ENCODE measurements at places on chromosomes 12 and 14. TPM values are rescaled to one million over a fixed set of nuclear protein-coding genes. Genes with fewer than 3 reads are reported as not detected.

The DNAJC22 gene
- 7.8 TPM for polyA plus RNA-seq

The CMTM5 gene
- 1.2 TPM for polyA plus RNA-seq

The ISM2 gene
- polyA plus RNA-seq: 0.45 TPM

The NUDT14 gene
- polyA plus RNA-seq: 32.4 TPM

The PPP1R1A gene
- 0.92 TPM for polyA plus RNA-seq

The CISTR gene
- polyA plus RNA-seq: not detected

The MYF5 gene
- not detected for polyA plus RNA-seq

The LMNTD1 gene
- polyA plus RNA-seq: not detected

DNA sequence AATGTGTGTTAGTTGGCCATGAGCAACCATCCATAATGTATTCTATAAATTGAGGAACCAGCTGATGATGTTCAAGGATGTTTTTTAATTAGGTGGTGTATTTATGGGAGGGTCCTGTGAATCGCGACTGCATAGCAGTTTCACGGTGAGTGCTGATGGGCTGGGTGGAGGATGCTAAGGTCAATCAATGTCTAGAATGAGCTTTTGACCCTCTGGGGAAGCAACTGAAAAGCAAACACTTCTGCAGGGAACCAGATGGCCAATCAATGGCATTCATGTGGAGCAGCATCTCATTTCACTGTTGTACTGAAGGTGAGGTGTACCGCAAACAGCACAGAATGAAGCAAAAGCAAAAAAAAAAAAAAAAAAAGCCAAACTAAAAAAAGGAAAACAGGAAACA, 676.1 kb upstream of the TMEM132C start:
- DNase-seq: no peak

DNA sequence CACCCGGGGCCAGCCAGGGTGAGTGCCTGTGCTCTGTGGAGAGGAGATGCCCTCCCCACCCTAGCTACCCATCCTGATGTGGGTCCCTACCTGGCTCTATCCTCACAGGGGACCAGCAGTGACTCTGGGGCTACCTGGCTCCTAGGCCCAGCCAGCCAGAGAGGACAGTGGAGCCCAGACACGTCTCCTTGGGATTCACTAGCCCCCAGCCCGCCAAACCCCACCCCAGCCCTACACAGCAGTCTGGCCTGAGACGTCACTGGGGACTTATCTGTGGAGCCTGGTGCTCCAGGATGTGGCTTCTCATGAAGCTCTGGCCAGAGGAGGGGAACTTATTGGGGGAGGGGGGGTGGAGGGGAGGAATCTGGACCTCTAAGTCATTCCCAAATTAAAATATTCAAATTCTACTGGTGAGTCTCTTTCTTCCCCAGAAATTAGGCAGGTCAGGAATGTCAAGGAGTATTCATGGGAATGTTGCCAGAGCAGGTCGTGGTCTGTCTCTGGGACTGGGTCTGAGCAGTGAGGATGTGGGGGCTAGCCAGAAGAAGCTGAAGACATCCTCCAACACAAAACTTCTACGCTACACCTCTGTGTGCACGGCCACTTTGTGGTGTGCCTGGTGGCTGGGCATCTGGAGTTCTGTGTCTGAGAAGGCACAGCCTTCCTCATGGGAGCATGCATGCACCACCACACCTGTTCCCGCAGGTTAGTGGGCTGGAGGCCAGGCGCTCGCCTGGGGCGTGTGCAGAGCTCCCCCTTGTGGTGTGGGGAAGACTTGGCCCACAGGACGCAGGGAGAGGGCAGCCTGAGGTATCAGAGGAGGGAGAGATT, 2.7 kb downstream of the CMTM5 start:
- DNase-seq: no peak

DNA sequence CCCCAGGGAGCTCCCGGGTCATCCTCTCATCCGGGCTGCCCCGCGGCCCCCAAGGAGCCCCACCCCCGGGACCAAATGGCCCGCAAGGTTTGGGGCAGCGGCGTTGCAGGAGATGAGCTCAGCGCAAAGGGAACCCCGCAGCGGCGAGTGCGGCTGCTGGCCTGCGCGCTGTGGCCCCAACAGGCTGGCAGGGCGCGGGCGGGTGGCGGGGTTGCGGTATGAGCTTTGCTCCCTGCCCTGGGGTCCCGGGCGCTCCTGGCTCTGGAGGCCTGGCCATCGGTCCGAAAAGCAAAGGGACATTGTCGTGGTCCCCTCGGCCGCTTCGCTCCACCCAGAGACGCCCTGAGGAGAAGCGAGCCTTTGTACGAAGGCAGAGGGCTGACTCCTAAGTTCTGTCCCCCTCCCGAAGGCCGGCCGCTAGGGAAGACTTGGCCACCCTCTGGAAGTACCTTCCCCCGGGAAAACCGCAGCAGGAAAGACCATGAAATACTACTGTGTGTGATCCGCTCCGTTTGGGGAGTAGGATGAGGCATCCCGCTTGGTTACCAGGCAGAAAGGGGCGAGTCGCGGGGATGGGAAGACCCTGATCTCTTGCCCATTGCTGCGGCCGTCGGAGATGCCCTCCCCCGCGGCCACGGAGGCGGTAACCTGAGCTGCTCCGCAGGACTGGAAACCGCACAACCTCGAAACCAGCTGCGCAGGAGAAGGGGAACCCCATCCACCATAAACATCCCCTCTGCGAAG, 620 bp upstream of the NID2 start:
- peak; percentile 82 for DNase-seq

DNA sequence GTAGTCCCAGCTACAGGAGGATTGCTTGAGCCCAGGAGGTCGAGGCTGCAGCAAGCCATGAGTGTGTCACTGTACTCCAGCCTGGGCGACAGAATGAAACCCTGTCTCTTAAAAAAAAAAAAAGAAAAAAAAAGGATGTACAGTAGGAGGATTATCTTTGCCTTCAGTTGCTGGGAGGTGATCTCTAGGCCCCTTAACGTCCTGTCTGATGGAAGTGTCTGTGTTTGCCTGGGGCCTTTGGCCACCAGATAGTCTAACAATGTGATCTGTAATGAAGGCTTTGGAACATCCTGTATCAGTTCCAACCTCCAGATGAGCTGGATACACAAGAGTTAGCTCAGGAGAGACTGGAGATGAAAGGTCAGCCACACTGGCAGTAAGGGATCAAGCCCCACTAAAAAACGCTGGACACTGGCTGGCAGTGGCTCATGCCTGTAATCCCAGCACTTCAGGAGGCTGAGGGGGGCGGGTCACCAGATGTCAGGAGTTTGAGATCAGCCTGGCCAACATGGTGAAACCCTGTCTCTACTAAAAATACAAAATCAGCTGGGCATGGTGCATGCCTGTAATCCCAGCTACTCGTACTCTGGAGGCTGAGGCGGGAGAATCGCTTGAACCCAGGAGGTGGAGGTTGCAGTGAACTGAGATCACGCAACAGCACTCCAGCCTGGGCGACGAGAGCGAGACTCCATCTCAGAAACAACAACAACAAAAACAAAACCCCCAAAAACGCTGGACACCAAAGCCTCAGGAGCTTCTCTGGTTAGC, 19.0 kb upstream of the HNF1A start:
- no peak for DNase-seq

DNA sequence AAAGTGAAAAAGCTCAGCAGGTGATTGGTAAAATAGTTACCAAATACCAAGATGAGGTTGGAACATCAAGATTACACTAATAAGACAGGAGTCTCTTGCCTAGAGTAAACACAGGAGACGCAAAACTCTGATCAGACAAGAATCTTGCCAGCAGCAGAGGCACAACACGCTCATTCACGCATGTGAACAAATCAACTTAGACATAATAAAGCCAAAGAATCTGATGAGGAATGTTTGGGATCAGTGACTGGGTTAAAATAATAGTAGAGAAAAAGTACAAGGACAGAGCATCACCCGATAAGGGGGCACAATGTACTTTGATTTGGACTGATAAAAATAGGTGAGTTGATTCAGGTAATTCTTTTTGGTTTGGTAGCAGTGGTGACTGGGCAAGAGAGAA, 159.5 kb upstream of the GRIP1 start:
- DNase-seq: no peak

DNA sequence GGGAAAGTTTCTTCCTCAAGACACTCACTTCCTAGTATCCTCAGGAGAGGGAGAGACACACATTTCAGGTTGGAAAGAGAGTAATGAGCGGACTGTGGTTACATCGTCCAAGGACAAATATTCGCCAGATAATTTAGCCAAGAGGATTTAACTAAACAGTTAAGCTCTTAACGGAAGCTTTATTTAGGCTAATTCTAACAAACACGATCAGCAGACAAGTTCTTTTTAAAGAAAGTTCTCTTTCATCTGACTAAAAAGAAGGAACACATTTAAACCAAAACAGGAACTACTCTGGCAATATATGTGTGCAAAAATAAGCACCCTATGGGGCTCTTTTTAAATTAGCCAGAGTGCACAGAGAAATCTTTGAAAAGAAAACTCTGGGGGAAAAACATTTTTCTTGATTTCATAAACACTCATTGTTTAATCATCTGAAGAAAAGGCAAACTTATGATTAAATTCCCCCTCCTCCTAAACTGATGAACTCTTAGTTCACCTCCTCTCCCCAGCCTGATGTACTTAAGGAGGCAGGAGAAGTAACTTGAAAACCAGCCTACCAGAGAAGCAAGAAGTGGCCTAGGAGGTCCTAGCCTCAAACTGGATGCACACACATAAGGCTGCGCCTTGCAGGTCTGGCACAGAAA, 13.3 kb upstream of the BTG1 start:
- no peak for DNase-seq

- no peak for DNase-seq
Measured at GRCh38 chr12:3262470-3262869, 185.3 kb downstream of the TSPAN9 start.

DNA sequence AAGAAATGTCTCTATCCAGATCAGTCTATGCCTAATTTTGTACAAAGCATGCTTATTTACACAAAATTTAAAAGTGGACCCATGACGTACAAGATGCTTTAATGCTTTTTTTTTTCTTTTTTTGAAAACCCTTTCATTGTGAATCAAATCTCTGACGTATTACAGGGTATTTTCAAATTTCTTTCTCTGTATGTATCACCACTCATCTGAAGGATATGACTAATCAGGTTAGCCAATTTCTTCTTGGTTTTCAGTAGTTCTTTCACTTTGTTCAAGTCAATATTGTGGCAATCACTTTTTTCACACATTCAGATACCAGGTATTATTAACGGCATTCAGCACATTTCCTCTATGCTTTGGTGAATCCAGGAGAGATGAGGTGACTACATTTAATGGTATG, 685.3 kb downstream of the TRHDE start:
- DNase-seq: no peak

- DNase-seq: peak; percentile 96
Measured at GRCh38 chr12:101876861-101877805, at the start of gene DRAM1. Gene DRAM1 (plus strand): TSS chr12:101877580. CDS start chr12:101877790, 210 bp downstream.

GRCh38 chr14:100826391-100827100, 628 bp downstream of the MEG3 start:
- DNase-seq: no peak

GRCh38 chr12:111434049-111434448, 28.3 kb downstream of the SH2B3 start:
- DNase-seq: no peak

DNA sequence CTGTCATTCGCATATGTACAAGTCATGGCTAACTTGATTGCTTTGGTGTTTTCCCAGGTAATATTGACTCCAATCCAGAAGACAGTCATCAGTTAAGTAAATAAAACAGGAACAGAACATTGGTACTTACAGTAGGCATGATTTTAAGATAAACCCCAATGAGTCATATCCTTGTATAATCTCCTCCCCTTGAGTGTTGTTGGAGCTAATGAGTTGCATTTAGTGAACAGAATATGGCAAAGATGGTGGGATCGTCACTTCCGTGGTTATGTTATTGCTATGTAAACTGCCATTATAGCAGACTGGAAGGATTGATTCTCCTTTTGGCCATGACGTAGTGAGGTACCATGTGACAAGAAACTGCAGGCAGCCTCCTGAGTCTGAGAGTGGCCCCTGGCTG, 102.2 kb downstream of the TMX1 start:
- DNase-seq: no peak
